ENCODE measurements at places on chromosomes 3 and 15. TPM values are rescaled to one million over a fixed set of nuclear protein-coding genes. Genes with fewer than 3 reads are reported as not detected.
A peak's percentile ranks its signal among the peaks of the same experiment; 100 is the strongest.

DNA sequence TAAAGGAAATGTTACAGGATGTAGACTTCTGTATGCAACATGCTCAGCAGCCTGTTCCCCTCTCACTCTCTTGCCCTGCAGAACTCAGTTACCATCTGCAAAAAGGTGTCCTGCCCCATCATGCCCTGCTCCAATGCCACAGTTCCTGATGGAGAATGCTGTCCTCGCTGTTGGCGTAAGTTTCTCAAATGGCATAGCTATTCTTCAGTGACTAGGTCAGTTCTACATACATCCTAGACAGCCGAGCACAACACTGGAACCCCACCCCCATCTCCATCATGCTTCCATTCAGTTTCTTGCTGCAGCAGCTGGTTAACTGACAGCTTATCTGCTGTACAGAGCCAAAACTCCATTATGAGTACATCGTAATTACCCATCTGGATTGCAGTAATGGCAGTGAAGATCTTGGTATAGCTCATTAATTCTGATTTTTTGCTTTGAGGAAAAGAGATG lies 4.5 kb downstream of the THBS1 start:
- H3K36me3 ChIP-seq, result peaks cover 57% of the 10 kb centered on the region
- no peaks in the 10 kb centered on the region for H3K27me3 ChIP-seq
- no peak overlapping the region for H3K4me3 ChIP-seq
- H3K4me1 ChIP-seq, result no peaks in the 10 kb centered on the region

GRCh38 chr3:156098437-156099035 lies 21.8 kb upstream of the KCNAB1 start:
- no peaks in the 10 kb centered on the region for H3K4me1 ChIP-seq
- no peaks in the 10 kb centered on the region for H3K36me3 ChIP-seq
- H3K27me3 ChIP-seq, result no peaks in the 10 kb centered on the region
- no peak overlapping the region for H3K4me3 ChIP-seq

The EEFSEC gene
- total RNA-seq, result 26.7 TPM

The C2CD4A gene
- total RNA-seq, result not detected

GRCh38 chr15:38242055-38242454 lies 10.6 kb upstream of the SPRED1 start:
- no peak overlapping the region for H3K4me3 ChIP-seq
- H3K36me3 ChIP-seq, result no peaks in the 10 kb centered on the region
- no peaks in the 10 kb centered on the region for H3K27me3 ChIP-seq
- no peak for DNase-seq
- H3K4me1 ChIP-seq, result no peaks in the 10 kb centered on the region
- H3K27ac ChIP-seq, result no peak overlapping the region

- no peak overlapping the region for H3K27ac ChIP-seq
- H3K27me3 ChIP-seq, result no peaks in the 10 kb centered on the region
- H3K4me1 ChIP-seq, result peaks cover 33% of the 10 kb centered on the region
Observed at GRCh38 chr3:68931406-68932149, 769 bp downstream of the TAFA4 start.

The VWA5B2 gene
- not detected for total RNA-seq

The NPAP1 gene
- 0.28 TPM for total RNA-seq

The FOXB1 gene
- total RNA-seq, result not detected

The NUTM1 gene
- 0.15 TPM for total RNA-seq

DNA sequence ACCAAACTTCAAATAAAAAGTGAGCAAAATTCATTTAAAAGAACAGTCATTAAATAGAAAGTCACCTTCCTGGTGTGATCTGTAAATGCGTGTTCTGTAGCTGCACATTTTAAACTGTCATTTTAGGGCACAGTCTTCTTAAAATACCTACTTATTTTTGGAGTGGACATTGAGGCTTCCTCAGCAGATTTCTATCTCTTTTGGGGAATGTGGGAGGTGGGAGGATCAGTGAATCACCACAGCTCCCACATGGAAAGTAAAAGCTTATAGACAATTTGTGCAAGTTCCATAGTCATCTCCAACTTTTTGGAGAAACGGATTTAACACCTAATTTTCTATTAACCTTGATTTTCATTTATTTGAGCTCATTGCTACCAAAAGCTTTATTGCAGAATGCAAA lies 21.0 kb upstream of the MOBP start:
- no peak overlapping the region for H3K27ac ChIP-seq
- H3K27me3 ChIP-seq, result no peaks in the 10 kb centered on the region
- no peak for DNase-seq
- H3K36me3 ChIP-seq, result no peaks in the 10 kb centered on the region

- H3K27ac ChIP-seq, result peak overlapping the region; percentile 90
- H3K4me3 ChIP-seq, result peak overlapping the region; percentile 44
- H3K27me3 ChIP-seq, result no peaks in the 10 kb centered on the region
- peaks cover 35% of the 10 kb centered on the region for H3K4me1 ChIP-seq
Observed at GRCh38 chr3:42803414-42804105, 730 bp downstream of the HIGD1A start.

DNA sequence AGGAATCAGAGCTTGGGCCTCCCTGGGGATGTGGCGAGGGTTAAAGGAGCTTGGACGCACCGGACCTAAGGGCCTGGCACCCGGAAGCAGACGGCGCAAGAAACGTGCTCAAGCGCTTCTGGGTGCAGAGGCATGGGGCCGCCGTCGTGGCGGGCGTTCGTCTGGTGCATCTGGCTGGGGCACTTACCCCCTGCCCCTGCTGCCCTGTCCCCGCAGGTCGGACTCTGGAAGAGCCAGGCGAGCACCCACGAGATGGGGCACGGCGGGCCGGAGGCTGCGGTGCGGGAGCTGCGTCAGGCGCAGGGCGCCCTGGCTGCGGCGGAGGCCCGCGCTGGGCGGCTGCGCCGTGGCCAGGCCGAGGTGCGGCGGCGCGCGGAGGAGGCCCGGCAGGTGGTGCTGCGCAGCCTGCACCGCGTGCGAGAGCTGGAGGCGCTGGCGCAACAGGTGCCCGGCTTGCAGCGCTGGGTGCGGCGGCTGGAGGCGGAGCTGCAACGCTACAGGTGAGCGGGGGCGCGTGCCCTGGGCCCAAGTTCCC lies 2.5 kb downstream of the EFCC1 start:
- no peaks in the 10 kb centered on the region for H3K4me1 ChIP-seq
- H3K4me3 ChIP-seq, result no peak overlapping the region
- no peaks in the 10 kb centered on the region for H3K36me3 ChIP-seq
- DNase-seq, result peak; percentile 64
- H3K27ac ChIP-seq, result no peak overlapping the region
- H3K27me3 ChIP-seq, result peaks cover 98% of the 10 kb centered on the region

- H3K36me3 ChIP-seq, result no peaks in the 10 kb centered on the region
- DNase-seq, result no peak
- H3K27me3 ChIP-seq, result peaks cover 17% of the 10 kb centered on the region
- H3K4me3 ChIP-seq, result no peak overlapping the region
- no peaks in the 10 kb centered on the region for H3K4me1 ChIP-seq
- no peak overlapping the region for H3K27ac ChIP-seq
Observed at GRCh38 chr3:192826214-192827006, 91.2 kb downstream of the MB21D2 start.

GRCh38 chr3:86968244-86968932 lies 22.6 kb downstream of the VGLL3 start:
- H3K4me3 ChIP-seq, result no peak overlapping the region
- DNase-seq, result no peak
- H3K27ac ChIP-seq, result no peak overlapping the region
- H3K27me3 ChIP-seq, result no peaks in the 10 kb centered on the region
- no peaks in the 10 kb centered on the region for H3K4me1 ChIP-seq
- H3K36me3 ChIP-seq, result no peaks in the 10 kb centered on the region

DNA sequence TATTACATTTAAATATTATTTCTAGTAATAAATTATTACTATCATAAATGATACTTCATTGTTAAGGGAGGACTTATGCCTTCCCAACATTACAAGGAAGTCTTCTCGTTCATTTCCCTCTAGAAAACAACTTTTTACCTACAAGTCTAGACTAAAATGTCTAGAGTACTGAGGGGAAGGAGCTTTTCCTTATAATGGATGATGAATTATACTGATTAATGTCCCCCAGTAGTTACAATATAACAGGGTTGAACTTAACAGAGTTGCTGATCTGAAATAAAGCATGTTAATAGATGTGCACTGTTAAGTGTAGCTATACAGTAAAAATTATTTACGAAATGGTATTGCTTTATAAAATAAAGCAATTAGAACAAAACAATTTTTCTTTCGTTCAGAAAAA lies 2.7 kb upstream of the MNS1 start:
- H3K36me3 ChIP-seq, result no peaks in the 10 kb centered on the region
- H3K4me1 ChIP-seq, result no peaks in the 10 kb centered on the region
- no peak overlapping the region for H3K4me3 ChIP-seq
- DNase-seq, result no peak
- H3K27me3 ChIP-seq, result peaks cover 37% of the 10 kb centered on the region

The LMAN1L gene
- not detected for total RNA-seq

DNA sequence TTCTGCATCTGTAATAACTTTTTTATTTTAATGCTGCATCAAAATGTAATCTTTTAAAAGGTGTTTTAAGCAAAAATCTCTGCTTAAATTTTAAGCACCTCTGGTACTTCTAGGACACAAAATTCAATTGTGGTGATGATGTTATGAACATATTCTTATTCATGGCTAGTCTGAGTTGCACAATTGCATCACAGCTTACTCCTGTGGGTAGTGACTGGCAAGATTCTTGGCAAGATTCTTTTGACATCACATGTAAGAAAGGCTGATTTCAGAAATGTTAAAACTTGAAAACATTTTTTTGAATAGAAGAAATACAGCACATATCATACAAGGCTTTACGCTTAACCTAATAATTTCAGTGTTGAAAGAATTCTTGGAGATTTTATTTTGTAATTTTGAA lies 35.7 kb downstream of the IQCH start:
- H3K27me3 ChIP-seq, result no peaks in the 10 kb centered on the region
- H3K4me1 ChIP-seq, result no peaks in the 10 kb centered on the region
- H3K27ac ChIP-seq, result no peak overlapping the region
- no peak overlapping the region for H3K4me3 ChIP-seq

GRCh38 chr3:116920826-116921610 lies 211.4 kb downstream of the TUSC7 start:
- no peaks in the 10 kb centered on the region for H3K4me1 ChIP-seq
- H3K27me3 ChIP-seq, result no peaks in the 10 kb centered on the region

The TOP2B gene
- 82.3 TPM for total RNA-seq

DNA sequence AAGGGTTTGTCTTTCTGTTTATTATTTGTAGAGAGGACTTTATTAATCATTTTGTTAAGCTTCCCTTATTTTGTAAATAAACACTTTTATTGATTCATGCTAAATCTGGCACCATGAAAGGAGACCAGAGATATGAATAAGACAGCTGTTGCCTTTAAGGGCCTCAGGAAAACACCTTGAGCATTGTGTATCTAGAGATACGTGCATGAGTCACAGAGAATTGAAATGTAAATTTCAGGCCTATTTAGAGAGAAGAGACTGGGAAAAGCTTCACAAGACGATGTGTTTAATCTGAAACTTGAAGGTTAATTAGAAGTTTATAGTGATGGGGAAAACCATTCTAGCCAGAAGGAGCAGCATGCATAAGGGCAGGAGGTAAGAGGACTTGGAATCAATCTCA lies 28.6 kb upstream of the UTS2B start:
- H3K4me1 ChIP-seq, result peaks cover 13% of the 10 kb centered on the region
- H3K4me3 ChIP-seq, result no peak overlapping the region
- no peaks in the 10 kb centered on the region for H3K27me3 ChIP-seq
- no peak overlapping the region for H3K27ac ChIP-seq
- peaks cover 29% of the 10 kb centered on the region for H3K36me3 ChIP-seq

- peak overlapping the region; percentile 89 for H3K27ac ChIP-seq
- H3K27me3 ChIP-seq, result no peaks in the 10 kb centered on the region
- H3K4me3 ChIP-seq, result no peak overlapping the region
- no peaks in the 10 kb centered on the region for H3K36me3 ChIP-seq
- peaks cover 56% of the 10 kb centered on the region for H3K4me1 ChIP-seq
Observed at GRCh38 chr3:171895900-171896299, 52.8 kb downstream of the TMEM212 start.

DNA sequence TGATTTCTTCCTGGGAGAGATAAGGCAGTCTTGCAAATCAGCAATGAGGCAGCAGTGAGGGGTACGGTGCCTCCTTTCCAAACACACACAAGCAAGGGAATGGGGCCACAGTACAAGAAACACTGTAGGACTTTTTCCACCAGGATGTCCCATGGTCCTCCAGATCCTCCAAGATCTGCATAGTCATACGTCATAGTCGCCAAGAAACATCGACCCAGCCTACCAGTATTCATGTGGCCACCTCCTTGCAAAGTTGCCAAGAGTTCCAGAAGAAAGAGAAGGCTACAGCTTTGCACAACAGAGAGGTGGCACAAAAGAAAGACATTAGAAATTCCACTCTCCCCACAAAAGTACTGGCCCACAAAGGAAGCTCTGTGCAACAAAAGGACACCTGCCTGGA lies 257.9 kb downstream of the CTNNB1 start:
- no peaks in the 10 kb centered on the region for H3K27me3 ChIP-seq
- no peak for DNase-seq
- no peak overlapping the region for H3K4me3 ChIP-seq
- no peaks in the 10 kb centered on the region for H3K4me1 ChIP-seq
- H3K36me3 ChIP-seq, result no peaks in the 10 kb centered on the region

The DNAH12 gene
- 0.57 TPM for total RNA-seq

GRCh38 chr3:138890555-138891187 lies 55.9 kb upstream of the PIK3CB start:
- no peak overlapping the region for H3K4me3 ChIP-seq
- H3K27ac ChIP-seq, result no peak overlapping the region
- no peaks in the 10 kb centered on the region for H3K36me3 ChIP-seq
- H3K4me1 ChIP-seq, result no peaks in the 10 kb centered on the region

DNA sequence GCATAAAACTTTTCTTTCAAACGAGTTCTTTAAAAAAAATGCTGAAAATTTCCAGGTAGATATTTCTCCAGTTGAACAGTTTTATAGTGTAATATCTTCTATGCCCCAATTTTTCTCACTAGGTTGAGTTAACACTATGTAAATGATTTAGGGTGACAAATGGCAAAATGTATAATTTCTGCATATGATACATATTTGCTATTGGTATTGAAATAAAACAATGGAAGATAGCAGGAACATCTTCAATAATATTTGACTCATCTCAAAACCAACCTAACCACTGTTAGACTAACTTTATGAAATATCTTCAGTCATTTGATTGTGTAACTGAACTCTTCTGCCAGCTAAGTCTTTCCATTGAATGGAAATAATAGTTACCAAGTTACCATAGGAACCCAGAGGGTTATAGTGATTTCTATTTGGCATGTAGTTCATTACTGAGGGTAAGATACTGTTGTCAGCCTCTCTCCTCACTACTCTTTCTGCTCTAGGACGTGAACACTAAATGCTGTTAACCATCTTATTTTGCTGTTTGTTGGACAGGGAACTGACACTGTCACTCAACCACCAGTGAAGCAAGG lies 824.7 kb upstream of the NECTIN3 start:
- H3K27me3 ChIP-seq, result no peaks in the 10 kb centered on the region
- H3K4me3 ChIP-seq, result no peak overlapping the region
- no peak overlapping the region for H3K27ac ChIP-seq
- no peaks in the 10 kb centered on the region for H3K36me3 ChIP-seq
- no peak for DNase-seq

- no peaks in the 10 kb centered on the region for H3K27me3 ChIP-seq
- no peaks in the 10 kb centered on the region for H3K36me3 ChIP-seq
- DNase-seq, result peak; percentile 86
- no peaks in the 10 kb centered on the region for H3K4me1 ChIP-seq
- H3K27ac ChIP-seq, result no peak overlapping the region
- no peak overlapping the region for H3K4me3 ChIP-seq
Observed at GRCh38 chr3:177835008-177835407, 637.7 kb upstream of the TBL1XR1 start.

- DNase-seq, result no peak
- no peak overlapping the region for H3K27ac ChIP-seq
- peaks cover 4% of the 10 kb centered on the region for H3K4me1 ChIP-seq
- no peaks in the 10 kb centered on the region for H3K27me3 ChIP-seq
Observed at GRCh38 chr15:49877117-49877872, 241.7 kb downstream of the ATP8B4 start.
